Calu3 (cell line): ENCODE measurements at places on chromosomes 11 and 22. TPM values are rescaled to one million over a fixed set of nuclear protein-coding genes. Genes with fewer than 3 reads are reported as not detected.

The SLC43A3 gene
- 91.8 and 127 TPM in 2 replicates for total RNA-seq

DNA sequence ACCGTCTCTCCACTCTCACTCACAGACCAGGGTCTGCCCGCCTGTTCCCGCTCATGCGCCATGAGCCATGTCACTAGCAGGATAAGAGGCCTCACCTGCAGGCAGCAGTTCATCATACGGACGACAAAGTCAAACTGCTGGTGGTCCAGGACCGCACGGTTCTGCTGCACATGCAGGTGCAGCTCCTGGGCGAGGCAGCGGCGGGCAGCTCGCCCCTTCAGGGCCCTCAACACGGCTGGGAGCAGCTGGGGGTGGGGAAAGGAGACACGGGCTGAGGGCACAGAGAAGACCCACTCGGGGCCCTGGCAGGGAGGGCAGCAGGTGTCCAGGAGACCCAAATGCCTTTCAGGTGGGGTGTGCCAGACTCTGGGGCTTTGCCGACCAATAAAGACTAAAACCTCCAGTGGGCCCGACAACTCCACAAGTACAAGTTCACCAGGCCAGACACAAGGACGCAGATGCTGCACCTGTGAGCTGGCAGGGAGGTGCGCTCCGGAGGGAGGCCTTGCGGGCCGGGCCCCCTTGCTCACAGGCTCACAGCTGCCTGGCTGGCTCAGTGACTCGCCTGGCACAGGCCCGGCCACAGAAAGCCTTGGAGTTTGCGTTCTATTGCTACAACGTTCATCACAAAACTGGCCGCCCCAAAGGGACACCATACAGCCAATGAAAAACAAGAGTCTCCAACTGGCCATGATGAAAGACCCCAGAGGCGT, 11.5 kb downstream of the SBF1 start:
- peaks cover 8% of the 10 kb centered on the region for H3K4me1 ChIP-seq
- no peak for DNase-seq
- H3K4me3 ChIP-seq, result no peak overlapping the region

DNA sequence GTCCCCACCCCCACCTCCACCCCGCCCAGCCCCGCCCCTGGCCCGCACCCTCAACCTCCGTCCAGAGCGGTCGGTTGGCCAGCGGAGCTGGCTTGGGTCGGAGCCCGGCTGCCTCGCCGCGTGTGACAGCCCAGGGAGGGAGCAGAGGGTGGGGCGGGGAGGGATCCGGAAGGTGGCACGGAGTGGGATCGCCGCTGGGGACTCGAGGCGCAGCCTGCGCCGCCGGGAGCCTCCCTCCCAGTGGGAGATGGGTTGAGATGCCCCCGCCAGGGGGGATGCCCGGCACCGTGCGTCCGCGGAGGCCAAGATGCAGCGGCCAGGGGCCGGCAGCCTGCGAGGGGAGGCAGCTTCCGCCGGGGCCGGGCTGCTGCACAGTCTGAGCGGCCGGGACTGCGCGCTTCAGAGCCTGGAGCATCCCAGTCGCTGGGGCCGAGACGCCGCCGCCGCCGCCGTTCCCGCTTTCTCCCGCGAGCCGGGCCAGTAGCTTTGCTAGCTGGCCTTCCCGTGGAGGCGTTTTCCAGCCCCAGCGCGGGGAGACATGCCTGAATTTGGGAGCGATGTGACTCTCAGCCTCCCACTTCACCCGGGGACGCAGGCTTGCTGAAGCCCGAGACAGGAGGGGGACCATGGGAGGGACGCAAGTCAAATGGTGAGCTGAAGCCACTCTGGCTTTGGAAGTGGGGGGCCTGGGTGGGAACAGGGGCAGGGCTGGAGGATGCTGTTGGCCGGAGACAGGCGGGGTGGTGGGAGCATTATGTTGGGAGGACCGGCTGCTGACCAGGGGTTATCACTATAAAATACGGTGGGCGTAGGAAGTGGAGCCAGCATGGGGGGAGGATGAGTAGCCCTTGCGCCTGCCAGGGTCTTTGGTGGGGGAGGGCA, 40.2 kb downstream of the DIXDC1 start:
- peak overlapping the region; percentile 61 for H3K4me3 ChIP-seq
- peak; percentile 26 for DNase-seq
- H3K36me3 ChIP-seq, result peaks cover 4% of the 10 kb centered on the region
- H3K27ac ChIP-seq, result no peak overlapping the region
- H3K4me1 ChIP-seq, result peaks cover 15% of the 10 kb centered on the region

GRCh38 chr11:1336836-1337646, 27.6 kb upstream of the TOLLIP start:
- peak overlapping the region; percentile 24 for H3K4me3 ChIP-seq
- no peaks in the 10 kb centered on the region for H3K4me1 ChIP-seq
- H3K36me3 ChIP-seq, result peaks cover 18% of the 10 kb centered on the region
- no peak overlapping the region for H3K27ac ChIP-seq

DNA sequence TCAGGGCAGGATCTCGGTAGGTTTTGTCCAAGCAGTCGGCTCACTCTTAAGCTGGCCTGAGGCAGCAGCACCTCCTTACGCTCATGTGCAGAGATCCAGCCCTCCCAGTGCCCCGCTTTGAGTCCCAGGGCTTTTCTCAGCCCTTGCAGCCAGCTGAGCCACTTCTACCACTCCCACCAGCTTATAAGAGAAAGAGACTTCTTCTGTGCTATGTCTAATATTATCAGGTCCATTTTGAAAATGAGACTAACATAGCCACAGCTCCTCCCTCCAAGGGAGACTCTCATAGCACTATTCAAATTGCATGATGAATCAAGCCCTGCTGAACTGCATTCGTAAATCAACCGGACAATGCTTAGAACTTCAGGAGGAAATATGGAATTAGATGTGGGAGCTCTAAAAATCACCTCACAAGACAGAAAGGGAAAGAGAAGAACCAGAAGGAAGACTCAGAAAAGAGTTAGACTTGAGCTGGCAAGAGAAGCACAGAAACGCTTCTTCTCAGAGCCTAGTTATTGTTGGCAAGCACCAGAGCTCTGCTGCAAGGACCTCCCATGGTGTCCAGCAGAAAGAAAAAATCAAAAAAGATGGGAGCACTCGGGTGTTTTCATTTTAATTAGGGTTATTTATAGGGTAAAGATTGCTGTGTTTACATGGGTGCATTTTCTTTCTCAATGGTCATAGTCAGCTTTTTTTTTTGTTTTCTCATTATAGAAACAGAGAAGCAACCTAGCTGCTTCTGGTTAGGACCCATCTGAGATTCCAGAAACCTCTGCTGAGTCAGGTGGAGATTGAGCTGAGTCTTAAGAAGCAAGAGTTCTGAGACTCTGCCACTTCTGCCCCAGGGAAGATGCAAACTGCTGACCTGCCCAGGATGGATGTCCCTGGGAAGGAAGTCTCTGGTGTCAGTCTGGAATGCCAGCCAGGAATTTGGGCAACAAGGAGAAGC, 181.4 kb downstream of the ETS1 start:
- no peaks in the 10 kb centered on the region for H3K36me3 ChIP-seq
- peaks cover 17% of the 10 kb centered on the region for H3K4me1 ChIP-seq
- H3K27ac ChIP-seq, result no peak overlapping the region
- no peak for DNase-seq
- no peaks in the 10 kb centered on the region for H3K27me3 ChIP-seq

DNA sequence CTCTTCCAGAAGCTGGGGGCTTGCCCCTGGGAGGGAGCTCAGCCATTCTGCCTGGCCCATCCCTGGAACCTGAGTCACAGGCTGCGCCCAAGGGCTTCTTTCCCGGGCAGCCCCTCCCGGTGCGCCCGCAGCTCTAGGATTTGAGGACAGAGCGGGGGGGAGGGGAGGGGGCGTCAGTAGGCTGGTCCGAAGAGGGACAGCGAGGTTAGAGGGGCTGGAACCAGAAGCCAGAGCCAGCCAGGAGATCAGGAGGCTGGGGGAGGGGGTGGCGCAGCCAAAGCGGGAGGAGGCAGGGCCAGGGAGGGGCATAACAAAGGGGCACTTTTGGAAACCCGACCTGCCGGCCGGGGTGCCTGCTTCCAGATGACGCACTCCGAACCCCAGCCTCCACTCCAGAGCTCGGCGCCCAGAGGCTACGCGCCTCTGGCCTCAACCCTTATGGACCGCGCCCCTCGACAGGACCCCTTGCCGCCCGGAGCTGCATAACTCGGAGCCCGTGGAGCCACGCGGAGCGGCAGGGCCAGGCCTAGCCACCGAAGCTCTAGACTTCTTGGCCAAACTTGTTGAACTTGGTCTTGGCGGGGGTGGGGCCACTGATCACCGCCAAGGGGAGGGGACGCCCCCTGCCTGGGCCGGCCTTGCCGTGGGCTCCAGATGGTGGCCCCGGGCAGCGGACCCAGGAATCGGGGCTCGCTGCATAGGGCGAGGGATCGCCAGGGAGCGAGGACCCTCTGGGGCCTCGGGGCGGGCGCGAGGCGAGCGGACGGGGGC, 744 bp downstream of the PACSIN3 start:
- peaks cover 24% of the 10 kb centered on the region for H3K36me3 ChIP-seq
- no peaks in the 10 kb centered on the region for H3K27me3 ChIP-seq
- H3K4me1 ChIP-seq, result peaks cover 9% of the 10 kb centered on the region
- no peak overlapping the region for H3K27ac ChIP-seq
- peak overlapping the region; percentile 81 for H3K4me3 ChIP-seq
- peak; percentile 71 for DNase-seq
